Frontal cortex (tissue), 4 donors: ENCODE measurements at places on chromosomes 7 and 10.

DNA sequence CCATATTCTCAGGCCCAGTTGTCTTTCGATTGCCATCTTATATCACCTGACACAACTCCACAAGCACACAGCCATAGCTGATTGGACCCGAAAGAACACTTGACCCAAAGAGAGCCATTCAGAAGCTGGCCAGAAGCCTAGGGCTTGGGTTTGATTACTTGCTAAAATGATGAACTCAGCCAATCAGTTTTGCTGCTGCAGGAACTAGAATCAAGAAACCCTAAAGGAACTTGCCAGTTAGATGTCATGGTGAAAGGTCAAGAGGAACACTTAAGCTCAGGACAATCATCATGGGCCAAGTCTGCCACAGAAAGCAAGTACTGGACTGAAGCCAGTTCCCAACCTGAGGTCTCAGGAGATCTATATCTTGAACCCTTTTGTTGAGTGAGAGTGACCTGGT is 150.0 kb downstream of the SGMS1 start:
- no peak for DNase-seq

- no peak for DNase-seq
Observed at GRCh38 chr10:123884907-123885381, 6.7 kb downstream of the CPXM2 start.

DNA sequence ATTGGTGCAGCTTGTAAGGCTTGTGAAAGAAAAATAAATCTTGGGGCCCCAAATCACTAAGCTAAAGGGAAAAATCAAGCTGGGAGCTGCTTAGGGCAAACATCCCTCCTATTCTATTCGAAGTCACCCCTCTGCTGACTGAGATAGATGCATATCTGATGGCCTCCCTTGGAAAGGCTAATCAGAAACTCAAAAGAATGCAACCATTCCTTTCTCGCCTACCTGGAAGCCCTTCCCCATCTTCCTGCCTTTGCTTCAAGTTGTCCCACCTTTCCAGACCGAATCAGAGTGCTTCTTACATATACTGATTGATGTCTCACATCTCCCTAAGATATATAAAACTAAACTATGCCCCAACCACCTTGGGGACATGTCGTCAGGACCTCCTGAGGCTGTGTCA is 240.3 kb downstream of the SKIDA1 start:
- no peak for DNase-seq

DNA sequence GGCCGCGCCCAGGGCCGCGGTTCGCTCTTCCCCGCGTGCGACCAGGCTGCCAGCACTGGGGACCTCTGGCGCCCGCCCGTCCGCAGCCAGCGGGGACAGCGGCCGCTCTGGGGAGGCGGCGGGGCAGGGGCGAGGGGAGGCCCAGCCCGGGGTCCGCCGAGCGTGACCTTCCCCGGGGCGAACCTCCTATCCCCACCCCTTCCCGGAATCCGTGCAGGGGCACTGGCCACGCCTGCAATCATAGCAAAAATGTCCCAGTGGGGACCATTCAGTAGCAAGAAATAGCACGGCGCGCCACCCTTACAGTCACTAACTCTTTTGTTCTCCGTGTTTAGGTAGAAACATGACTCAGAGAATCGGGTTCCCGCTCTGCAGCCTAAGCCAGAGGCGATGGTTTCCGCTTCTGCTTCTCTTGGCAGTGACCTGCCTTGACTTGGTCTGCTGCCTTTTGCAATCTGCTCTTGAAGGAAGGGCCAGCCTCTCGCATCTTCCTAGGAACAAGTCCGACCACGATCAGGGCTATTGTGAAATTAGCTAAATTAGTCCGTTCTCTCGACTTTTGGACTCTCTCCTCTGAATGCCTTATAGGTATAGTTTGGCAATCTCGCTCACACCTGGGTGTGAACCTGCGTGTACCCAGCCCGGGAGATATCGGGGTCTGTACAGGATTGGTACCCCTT is 79.3 kb upstream of the ACBD5 start:
- peak; percentile 39 for DNase-seq

DNA sequence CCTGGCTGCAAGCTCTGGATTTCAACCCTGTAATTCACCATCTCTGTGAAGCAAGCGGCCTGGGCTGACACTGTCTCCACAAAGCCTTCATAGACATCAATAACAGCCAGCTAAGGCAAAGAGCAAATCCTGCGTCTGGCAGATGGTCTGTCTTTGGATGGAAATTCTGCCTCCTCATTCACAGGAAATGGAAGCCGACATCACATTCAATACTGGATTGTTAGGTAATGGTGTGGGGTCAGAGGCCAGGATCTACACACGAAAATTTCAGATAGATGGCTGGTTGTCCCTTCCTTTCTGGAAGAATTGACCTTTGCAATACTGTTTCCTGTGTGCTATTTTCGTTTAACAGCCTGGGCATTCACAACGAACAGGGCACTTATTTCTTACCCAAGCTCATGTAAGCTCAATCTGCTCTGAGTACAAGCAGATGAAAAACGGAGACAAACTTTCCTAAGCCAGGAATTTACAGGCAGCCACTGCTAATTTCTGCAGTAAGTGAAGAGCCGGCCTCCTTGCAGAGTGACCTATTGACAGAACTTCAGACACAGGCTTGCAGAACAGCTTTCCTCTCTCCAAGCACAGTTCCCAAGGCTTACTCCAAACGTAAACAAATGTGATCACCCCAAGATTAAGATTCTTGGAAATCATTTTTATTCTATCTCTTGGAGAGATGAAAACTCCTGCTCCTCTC is 3.1 kb upstream of the ADAM12 start:
- no peak for DNase-seq

DNA sequence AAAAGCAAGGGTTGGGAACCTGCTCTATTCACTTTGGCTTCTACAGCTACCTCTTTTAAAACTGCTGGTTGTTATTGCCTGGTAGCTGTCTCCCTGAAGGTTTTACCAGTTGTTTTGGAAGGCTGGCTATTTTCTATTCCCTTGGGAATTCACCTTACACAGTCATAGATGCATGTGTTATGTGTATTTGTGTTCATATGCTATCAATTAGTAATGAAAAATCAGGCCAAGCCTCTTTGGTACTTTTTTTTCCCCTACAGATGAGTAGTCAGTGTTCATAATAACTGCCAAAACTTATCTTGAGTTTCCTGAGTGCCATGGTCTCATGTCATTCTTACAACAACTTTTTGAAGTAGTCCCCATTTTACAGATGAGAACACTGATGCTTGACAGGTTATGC is 738.0 kb upstream of the GALNT17 start:
- DNase-seq, result no peak

GRCh38 chr10:25713894-25714240 is 220.2 kb upstream of the MYO3A start:
- DNase-seq, result no peak

DNA sequence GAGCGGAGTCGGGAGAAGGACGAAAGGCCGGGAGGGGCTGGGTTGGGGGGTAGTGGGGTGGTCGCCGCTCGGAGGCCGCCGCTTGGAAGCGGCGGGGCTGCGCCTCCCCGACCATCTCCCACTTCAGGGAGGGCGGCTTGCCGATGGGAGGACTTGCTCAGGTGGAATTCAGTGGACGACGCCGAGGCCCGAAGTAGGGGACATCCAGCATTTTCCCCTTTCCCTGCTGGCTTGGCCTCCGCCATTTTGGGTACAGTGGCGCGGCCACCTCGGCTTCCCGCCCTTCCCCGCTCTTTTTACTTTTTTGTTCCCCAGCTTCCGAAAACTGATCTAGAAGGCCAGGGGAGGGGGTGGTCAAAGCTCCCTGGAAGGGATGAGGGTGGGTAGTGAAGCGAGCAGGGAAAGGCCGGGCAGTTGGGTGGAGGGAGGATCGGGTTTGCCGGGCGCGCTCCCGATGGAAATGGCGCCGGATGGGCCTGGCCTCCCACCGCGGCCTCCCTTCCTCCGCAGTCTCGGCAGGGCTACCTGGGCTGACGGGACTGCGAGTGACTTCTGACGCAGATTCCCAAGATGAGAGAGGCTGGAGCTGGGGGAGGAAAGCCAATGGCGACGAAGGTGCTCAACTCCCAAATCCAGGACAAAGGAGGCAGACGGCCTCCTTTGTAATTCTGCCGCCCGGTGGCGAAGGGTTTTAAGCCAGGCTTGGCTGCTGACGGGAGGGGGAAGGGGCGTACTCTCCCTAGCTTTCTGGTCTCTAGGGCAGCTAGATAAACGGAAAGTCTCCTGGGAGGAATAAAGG is at the start of gene PBLD:
Gene PBLD (minus strand): TSS at position 670 of the 799 bp plus-strand sequence. CDS start 26,084 bp downstream, outside the sequence.
- peak; percentile 45 for DNase-seq

- no peak for DNase-seq
Observed at GRCh38 chr10:115882021-115882420, 391.0 kb downstream of the GFRA1 start.

GRCh38 chr10:59831658-59832503 is 74.5 kb downstream of the CCDC6 start:
- DNase-seq, result no peak

- DNase-seq, result no peak
Observed at GRCh38 chr7:147197006-147197405, 1080.4 kb downstream of the CNTNAP2 start.

DNA sequence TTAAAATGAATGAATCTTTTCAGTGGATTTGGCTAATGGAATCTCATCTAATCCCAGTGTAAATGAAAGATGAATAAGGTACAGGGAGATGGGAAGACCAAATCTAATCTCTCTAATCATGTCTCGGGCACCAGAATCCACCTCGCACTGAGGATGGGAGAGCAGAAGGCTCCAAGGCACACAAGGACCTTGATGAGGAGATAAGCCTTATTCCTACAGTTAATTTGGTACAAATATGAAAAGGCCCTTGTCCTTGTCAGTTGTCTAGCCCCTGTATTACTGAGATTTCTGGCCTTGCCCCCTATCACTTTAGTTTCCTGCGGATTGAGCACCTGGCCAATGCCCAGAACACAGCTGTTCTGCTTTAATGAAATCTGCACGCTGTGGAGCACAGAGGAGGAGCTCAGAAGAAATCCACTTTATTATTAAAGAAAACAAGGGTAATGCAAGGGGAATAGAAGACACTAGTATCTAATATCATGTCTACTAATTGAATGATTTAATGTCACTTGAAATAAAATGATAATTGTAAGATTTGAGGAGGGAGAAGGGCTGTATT is 321.4 kb upstream of the HGF start:
- DNase-seq, result no peak

DNA sequence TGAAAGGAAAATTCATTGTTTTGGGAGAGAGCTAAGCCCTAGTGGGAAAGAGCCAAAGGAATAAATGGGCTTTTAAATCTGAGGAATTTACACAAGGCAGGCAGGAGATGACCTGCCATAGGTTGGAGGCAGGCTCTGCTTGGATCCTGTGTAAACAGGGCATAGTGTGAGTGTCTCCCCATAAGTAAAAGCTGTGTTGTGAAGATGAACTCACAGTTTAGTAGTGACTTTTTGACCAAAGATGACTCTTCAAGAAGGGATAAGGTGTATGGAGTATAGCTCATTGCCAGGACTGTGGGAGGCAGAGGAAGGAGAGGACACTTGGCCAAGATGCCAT is 63.2 kb downstream of the KAT6B start:
- no peak for DNase-seq

DNA sequence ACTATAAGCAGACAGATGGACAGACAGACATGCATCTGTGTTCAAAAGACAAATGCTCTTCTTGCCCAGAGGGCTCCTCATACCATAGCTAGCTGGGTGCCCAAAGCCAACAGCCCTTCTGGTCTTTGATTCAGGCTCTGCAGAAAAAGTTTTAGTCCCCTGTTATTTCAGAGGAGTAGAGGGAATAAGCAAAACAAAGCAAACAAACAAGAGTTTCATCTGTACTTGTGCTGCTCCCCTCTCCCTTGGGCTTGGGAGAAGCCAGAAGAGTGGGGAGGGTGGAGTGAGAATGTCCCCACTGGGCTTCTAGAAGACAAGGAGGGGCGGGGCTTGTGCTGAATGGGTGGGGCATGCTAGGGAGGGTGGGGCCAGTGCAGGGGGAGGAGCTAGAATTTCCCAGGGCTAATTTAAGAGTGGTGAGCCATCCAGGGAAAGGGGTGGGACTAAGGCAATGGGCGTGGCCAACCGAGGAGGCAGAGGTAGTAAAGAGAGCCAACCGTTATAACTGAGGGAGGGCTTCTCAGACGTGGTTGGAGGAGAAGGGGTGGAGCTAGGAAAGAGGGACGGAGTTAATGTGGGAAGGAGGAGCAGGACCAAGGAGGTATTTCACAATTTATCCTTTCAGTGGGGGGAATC is 101.2 kb upstream of the MGMT start:
- DNase-seq, result no peak

GRCh38 chr10:11921800-11922392 is 98.7 kb downstream of the PROSER2 start:
- no peak for DNase-seq

GRCh38 chr7:41688012-41688625 is 14.8 kb downstream of the INHBA start:
- no peak for DNase-seq

- no peak for DNase-seq
Observed at GRCh38 chr7:42244828-42245227, 7.8 kb upstream of the GLI3 start.

GRCh38 chr7:77498659-77499379 is 38.3 kb upstream of the PTPN12 start:
- no peak for DNase-seq

DNA sequence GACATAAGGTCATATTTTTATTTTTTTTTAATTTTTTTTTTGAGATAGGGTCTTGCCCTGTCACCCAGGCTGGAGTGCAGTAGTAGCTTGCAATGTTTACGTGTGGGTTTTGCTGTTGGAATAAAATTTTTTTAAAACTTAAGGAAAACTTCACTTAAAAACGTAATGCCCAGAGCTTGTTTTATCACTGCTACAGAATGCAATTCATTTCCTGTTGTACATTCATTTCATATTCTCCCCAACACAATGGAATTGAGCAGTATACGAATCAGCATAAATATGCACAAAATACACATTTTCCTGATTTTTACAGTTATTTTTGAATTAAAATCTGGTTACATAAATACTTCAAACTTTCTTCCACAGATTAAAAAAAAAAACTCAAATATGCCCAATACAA is 40.3 kb downstream of the RSU1 start:
- no peak for DNase-seq

DNA sequence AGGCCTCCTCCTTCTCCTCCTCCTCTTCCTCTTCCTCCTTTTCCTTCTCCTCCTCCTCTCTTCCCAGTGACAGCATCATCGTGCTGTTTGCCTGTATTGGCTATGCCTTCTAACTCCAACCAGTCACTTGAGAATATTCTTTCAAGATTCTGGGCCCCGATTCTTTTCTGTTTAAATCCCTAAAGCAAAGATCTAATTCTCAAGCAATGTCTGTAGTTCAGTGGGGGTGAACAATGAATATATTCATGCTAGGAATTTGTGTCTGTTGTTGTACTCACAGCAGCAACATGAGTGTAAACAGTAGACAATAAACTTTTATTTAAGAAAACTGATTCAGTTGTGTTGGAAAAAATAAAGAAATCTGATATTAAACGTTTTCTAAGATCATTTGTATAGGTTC is 30.7 kb downstream of the NUDT5 start:
- no peak for DNase-seq

GRCh38 chr10:5453749-5454489 is 41.6 kb downstream of the NET1 start:
- no peak for DNase-seq

- DNase-seq, result no peak
Observed at GRCh38 chr7:8117195-8117594, 144.8 kb downstream of the ICA1 start.

DNA sequence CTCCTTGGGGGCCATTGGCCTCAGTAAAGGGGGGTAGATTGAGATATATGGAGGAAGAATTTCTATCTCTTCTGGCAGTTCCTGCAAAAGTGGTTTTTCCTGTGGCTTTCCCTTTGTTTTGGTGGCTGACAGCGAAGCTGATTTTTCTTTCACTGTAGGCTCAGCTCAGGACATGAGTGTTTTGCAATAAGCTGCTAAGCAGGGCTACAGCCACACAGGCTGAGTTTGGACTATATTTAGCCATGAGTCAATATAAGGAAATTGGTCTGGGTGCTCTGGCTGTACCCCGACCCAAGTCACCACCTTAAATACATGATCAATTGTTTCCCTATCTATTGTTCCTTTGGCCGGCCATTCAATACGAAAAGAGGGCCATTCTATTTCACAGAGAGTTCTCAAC is 212.7 kb upstream of the KCND2 start:
- DNase-seq, result no peak
